ENCODE measurements at places on chromosomes 2 and 18.

- no peak for DNase-seq
Observed at GRCh38 chr18:69399253-69399652, 1.4 kb upstream of the DOK6 start.

- DNase-seq: no peak
Observed at GRCh38 chr18:35466815-35467623, 30.7 kb downstream of the INO80C start.

- DNase-seq: no peak
Observed at GRCh38 chr2:107719836-107720235, 106.9 kb upstream of the RGPD4 start.

DNA sequence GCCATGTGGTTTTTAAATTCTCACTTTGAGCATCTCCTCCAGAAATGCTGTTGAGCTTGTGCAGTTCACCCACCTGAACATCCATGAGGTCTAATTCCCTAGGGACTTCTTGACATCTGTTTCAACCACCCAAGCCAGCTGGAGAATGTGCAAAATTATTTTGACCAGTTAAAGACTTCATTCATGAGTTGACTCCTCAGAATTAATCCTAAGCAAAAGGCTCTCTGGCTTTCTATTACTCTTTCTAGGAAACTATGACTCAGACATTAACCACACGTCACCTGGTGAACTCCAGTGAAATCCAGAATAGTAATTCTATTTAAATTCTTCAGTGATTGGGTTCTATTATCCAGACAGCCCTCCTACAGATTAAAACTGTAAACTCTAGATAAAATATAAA lies 247.5 kb downstream of the NBAS start:
- DNase-seq: no peak

GRCh38 chr18:63527251-63527650 lies 14.9 kb upstream of the SERPINB12 start:
- no peak for DNase-seq

DNA sequence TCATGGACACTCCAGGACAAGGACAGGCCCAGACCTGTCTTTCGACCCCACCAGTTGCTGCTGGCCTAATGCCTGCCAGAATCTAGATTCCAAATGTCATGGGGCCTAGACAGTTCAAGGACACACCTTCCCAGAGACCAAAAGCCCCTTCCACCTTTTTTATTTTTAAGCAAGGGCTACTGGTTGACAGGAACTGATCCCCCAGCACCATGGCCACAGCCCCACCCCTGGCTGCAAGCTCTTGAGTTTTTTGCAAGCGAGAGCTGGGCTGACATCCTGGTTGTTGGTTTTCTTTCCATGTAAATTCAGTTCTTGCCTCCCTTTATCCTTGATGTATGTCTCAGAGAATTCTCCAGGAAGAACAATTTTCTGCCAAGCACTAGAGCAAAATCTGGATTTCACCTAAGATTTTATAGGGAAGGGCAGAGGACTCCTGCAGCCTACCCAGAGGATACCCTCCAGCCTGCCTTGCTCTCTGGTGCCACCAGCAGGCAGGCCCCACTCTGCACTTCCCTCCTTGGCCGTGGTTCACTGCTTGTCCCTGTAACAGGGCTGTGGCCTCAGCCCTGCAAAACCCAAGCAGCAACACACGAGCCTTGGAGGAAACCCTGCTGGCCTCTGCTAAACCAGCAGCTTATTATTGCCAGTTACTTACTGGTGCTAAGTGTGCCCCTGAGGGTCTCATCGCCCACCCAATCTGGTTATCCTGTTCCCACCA lies 97.7 kb downstream of the TWIST2 start:
- no peak for DNase-seq

DNA sequence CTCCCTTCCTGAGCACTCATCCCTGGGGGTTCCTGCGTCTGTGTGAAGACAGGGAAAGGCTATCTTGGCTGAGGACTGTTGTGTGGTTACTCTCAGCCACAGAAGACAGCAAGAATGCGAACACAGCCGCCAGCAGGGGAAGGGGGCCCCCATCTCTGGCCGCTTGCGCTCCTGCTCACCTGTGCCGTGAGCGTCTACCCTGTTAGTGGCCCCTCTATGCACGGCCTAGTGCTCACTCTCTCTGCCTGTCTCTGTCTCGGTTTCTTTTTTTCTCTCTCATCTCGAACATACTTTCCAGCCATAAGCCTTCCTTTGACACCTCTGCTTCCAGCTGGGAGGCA lies 206.7 kb upstream of the APCDD1 start:
- DNase-seq: no peak

DNA sequence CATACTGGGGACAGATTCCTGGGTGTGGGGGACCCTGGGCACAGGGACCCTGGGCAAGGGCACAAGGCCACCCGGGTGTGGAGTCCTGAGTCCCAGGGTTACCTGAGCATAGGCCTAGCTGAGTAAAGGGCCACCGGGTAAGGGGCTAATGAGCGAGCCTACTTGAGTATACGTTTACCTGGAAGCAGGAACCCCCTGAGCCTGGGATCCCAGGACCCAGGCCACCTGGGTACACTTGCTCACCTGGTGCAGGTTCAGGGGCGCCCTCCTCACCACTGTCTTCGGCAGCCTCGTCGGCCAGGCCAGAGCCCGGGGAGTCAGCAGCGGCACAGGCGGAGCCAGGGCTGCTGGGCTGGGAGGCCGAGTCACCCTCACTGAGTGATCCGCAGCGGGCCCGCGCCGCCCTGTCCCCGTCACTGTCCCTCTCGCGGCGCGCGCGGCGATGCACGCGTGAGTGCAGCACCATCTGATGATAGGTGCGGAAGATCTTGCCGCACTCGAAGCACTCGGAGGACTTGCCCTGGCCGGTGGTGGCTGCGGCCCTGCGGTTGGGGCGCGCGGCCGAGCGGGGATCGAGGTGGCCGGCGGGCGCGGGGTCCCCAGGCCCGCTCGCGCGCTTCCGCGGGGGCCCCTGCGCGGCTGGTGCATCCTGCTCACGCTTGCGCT lies 53.9 kb downstream of the ZNF516 start:
- DNase-seq: no peak

GRCh38 chr2:130850788-130851623 lies 14.3 kb downstream of the ARHGEF4 start:
- DNase-seq: no peak

GRCh38 chr2:105800036-105800713 lies 55.5 kb downstream of the NCK2 start:
- DNase-seq: no peak

GRCh38 chr2:181849601-181850000 lies 41.9 kb upstream of the ITPRID2 start:
- no peak for DNase-seq

GRCh38 chr2:235325151-235325550 lies 168.7 kb upstream of the AGAP1 start:
- DNase-seq: peak; percentile 37

- no peak for DNase-seq
Observed at GRCh38 chr2:34098256-34098655, 499.2 kb upstream of the FAM98A start.

- DNase-seq: no peak
Observed at GRCh38 chr2:224910574-224910925, 131.7 kb downstream of the DOCK10 start.
